ENCODE measurements at places on chromosomes 5 and 9. TPM values are rescaled to one million over a fixed set of nuclear protein-coding genes. Genes with fewer than 3 reads are reported as not detected.

Gene KIF4B
- 0.05 TPM for total RNA-seq

Gene KCTD16
- total RNA-seq, result 0.09 TPM

Gene NR2F1
- 2.3 TPM for total RNA-seq

GRCh38 chr9:127897193-127897692 is 2.2 kb downstream of the ST6GALNAC6 start:
- no peak for DNase-seq

GRCh38 chr5:77391240-77391765 is 100.8 kb downstream of the WDR41 start:
- no peak for DNase-seq

DNA sequence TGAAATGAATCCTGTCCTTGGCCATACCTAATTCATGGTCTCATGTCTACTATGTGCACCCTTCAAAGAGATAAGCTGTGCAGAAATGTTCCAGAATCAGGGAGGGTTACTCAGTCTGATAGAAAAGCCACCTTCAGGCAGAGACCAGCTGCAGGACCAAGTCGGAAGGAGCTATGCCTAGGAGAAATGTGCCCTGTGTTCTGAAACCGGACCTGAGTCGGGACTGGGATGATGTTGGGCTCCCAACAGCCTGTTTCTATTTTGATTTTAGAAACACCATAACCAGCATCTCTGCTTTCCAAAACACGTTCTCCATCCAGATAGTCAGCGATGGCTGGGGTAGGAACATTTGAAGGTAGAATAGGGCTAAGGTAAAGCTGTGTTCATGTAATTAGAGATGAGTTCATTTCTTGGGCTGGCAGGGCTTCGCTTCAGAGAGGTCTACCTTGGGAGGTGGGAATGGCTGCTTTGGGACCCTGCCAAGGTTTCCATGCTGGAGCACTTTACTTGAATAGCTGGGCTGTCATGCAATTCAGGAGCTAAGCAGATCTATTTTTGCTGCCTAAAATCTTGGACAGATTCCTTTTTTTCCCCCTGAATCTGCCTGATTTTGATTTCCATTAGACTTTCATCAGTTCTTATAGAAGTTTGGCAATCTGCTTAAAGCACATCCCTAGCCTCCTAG is 2.8 kb downstream of the ADCY2 start:
- no peak for DNase-seq

DNA sequence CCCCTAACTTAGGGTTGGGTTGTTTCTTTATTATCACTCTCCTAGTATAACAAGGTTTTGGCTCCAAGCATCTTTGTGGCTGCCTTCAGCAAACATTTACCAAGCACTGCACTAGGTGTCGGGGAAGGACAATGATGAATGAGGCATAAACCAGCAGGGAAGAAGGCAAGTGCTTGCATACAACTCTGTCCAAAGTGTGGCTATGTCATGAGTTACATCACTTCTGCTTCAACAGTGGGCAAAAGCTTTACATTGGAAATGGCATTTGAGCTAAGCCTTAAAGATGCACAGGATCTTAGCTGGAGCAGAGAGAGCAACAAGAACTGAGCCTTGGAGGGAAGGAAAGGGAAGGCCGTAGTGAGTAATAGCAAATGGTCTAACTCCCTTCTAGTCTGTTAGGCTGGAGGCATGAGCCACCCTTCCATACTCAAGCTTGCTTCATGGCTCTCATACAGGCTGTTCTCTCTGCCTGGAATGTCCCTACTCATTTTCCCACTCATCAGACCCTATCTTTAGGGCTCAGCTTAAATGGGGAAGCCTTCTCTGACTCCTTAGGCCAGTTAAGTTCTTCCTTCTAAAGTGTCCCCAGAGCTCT is 121.8 kb downstream of the SEMA6A start:
- no peak for DNase-seq
